ENCODE measurements at places on chromosomes 12 and 14.

GRCh38 chr14:61264651-61265050 is 16.5 kb downstream of the TMEM30B start:
- DNase-seq: no peak

DNA sequence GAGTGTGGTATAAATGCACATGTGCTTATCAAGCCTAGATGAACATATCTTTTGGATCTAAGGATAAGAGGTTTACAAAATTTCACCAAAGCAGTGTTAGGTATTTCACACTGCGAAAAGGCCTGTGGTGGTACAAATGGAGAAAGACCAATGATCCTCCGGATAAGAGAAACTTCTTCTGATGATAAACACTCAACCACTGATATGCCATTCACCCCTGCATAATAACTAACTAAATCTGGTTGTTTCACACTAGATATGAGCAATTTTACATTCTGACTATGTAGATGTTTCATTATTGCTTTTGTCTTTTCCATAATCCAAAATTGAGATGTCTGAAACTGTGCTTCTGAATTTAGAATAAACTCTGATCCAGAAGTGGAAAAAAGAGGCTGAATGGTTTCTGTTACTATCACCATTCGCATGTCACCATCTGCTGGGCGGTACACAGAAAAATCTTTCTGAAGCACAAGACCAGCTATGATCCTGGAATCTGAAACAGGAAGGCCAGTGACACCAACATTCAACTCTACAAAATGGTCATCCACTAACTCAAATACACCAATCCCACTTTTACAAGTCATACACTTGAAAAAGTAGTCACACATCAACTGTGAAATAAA is 1.3 kb downstream of the BBS10 start:
- peak; percentile 77 for DNase-seq

GRCh38 chr12:125129591-125130255 is 64.5 kb downstream of the AACS start:
- no peak for DNase-seq

DNA sequence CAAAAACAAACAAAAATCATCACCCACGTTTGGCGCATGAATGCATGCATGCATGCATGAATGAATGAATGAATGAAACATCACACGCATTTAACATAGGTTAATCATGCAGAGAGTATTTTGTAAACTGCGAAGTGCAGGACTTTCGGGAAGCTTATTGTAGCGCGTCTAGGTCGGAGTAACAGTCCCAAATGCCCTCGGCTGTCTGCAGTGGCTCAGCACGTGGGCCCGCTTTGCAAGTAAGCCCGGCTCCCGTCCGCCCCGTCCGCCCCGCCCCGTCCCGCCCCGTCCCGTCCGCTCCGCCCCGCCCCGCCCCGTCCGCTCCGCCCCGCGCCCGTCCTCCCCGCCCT is 263 bp upstream of the IFT81 start:
- DNase-seq: no peak

DNA sequence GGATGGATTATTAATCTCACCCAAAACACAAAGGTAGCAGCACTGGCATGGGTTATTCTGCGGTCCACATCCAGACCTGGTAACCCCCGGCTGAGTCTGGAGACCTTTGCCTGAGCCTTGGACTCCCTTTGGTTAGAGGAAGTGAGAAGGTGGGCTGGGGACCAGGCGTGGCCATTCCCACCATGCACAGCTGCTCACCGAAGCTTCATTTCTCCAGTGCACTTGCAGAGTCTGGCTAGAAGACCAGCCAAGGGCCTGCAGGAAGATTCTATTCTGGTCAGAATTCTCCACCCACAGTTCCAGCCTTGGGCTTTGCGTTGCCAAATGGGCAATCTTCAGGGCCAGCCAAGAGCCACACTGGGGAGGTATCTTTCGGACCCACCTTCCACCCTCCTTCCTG is 73.0 kb downstream of the LGMN start:
- DNase-seq: no peak

- no peak for DNase-seq
Measured at GRCh38 chr12:102965281-102966155, 8.0 kb downstream of the ASCL1 start.

GRCh38 chr14:102019006-102019540 is 54.7 kb downstream of the DYNC1H1 start:
- no peak for DNase-seq

GRCh38 chr14:104677512-104678332 is 11.7 kb upstream of the INF2 start:
- peak; percentile 74 for DNase-seq

Measured in fibroblast of mammary gland (primary cell).